ENCODE measurements at places on chromosomes 6 and 20.

GRCh38 chr6:167811442-167812087, 15.1 kb upstream of the AFDN start:
- DNase-seq, result no peak

GRCh38 chr6:21134356-21134755, 459.2 kb upstream of the SOX4 start:
- DNase-seq, result no peak

GRCh38 chr20:58722877-58723627, 30.5 kb downstream of the NPEPL1 start:
- DNase-seq, result no peak

DNA sequence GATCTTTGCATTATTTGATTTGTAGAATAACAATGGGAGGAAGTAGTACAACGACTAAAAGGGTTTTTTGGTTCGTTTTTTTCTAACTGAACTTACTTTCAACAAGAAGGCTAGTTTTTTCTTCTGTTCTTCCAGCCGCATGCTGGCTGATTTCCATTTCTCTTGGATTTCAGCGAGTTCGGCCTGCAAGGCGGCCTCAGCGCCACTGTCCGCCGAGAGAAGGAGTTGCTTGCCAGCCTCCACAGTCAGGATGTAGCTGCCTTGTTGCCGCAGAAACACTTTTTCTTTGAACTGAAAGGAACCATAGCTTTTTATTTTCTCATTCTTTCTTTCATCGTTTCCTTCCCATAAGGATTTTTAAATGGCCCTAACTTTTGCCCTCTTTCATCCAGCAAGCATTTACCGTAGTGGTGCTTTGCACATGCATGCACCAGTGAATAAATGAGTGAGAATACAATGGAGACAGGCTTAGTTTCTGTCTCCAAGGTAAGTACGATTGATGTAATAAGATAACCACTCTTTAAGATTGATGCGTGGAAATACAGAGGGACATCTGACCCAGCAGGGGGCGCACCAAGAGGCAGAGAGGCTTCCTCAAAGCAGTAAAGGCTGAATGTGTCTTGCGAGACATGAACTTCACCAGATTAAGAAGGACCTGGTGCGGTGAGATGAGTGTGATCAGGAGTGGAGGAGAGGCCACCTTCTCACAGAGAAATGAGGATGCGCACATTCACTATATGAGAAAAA, 398.8 kb downstream of the ESR1 start:
- no peak for DNase-seq

GRCh38 chr6:154931711-154932424, 63.2 kb upstream of the TIAM2 start:
- no peak for DNase-seq

DNA sequence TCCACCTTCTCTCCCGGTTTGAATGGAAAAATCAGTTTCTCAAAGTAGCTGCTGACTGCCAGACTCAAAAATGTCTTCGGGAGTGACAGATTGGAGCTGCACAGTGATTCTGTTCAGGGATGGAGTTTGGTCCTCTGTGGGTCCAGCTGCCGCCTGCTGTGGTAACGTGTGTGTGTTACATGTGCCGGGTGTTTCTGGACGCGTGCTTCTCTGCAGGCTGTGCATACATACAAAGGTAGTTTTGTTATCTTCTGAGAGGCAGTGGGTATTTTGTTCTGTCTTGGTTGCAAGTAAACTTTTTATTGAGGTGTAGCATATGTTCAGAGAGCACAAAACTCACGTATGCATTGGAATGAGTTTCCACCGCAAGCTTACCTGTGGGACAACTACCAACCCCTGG, 41.3 kb upstream of the NAA20 start:
- no peak for DNase-seq

- no peak for DNase-seq
Measured at GRCh38 chr6:166496460-166496859, 90.0 kb downstream of the RAMACL start.

DNA sequence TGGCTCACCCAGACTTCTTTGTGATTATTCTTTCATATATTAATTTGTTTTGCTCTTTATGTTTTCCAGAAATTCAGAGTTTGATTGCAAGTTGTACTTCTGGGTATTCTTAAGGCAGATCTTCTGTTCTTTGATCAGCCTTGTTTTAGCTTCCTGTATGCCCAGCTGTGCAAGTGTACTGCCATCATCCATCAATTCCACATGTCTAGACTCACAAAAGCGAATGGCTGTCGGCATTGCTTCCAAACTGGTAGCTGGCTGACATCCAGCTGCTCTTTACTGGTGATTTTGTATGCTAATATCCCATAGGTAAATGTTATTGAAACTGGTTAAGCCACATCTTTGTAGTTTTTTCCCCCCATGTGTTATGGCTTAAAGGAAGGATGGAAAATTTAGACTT, 1084.8 kb upstream of the CITED2 start:
- DNase-seq, result no peak

DNA sequence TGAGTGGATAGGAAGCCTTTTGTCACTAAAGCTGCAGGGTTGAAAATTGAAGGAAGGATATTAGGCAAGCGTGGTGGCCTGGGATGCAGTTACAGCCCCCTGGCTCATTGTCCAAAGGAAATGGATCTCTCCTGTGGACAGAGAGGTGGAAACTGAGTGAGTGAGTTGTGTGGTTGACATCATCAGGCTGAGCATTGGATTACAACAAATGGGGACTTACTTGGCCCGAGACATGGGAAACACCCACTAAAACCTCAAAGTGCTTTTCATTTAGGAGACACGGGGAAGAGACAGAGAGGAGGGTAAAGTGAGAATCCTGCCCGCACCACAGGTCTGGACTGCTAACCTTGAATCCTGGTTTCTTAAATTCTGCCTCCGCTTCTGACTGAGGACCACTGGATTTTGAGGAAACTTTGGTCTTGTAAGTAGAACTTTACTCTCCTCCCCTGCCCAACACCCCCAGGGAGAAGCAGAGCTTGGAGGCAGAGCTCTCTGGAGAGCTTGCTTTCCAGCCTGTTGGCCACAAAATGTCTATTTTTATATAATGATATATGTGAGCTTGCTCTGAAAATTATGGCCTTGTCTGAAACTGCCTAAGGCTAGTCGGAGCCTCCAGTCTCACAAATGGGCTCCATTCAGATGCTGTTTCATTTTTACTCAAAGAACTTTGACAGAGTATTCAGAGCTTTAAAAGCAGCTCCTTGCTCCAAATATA, at the start of gene PKIG:
TSS of gene PKIG (plus strand) at position 269 of the 715 bp plus-strand sequence. CDS start 31,978 bp downstream, outside the sequence.
- no peak for DNase-seq

GRCh38 chr6:154408891-154409500, 52.4 kb upstream of the IPCEF1 start:
- no peak for DNase-seq

GRCh38 chr6:137156650-137157049, 16.8 kb downstream of the IL22RA2 start:
- DNase-seq, result no peak

- DNase-seq, result no peak
Measured at GRCh38 chr6:118679327-118679901, 28.0 kb upstream of the CEP85L start.

GRCh38 chr6:31742894-31743293, 3.1 kb downstream of the MSH5 start:
- no peak for DNase-seq

DNA sequence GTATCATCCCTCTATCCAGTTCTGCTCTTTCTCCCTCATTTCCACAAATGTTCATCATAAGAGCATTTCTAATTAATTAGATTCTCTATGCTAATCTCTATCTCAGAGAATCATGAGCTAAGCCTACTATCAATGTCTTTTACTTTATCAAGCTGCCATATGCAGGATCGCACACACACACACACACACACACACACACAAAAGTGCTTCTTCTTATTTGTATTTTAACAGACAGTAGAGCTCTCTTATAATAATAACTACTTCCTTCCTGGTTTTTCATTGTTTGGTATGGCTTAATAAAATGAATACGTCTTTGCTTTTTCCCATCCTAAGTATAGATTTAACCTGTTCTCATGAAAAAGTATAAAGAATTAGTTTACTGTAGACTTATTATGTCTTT, 170.2 kb downstream of the HAO1 start:
- DNase-seq, result no peak

DNA sequence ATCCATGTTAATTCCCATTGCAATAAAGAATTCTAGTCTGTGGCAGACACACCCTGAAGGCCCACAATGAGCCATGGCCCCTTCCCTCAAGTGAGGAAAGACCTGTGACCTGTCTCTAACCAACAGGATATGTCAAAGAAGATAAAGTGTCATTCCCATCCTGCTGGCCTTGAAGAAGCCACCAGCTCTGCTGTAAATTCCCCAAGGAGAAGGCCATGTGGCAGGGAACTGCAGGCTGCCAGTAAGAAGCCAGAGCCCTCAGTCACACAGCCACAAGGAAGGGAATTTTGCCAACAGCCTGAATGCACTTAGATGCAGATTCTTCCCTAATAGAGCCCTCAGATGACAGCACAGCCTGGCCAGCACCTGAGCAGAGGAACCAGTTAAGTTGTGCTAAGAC, 24.8 kb downstream of the VIP start:
- DNase-seq, result no peak

Measured in left lung (tissue), 14 donors.